ENCODE measurements at places on chromosomes 7 and 10.
A peak's percentile ranks its signal among the peaks of the same experiment; 100 is the strongest.

DNA sequence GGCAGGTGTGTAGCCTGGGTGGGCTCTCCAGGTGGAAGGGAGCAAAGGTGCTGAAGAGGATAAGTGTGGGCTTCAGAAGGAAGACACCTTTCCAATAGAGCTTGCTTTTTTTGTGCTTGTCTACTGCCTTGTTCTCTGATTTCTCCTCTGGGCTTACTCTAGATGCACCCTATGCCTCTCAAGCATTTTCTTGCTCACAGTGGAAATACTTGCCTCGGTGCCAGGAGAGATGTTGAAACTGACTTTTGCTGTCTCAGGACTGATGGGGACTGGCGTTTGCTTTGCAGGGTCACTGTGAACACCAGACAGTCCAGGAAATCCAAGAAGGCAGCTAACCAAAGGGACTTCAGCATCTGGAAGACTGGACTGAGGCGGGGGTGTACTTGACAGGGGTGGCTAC is 187.9 kb downstream of the SNX10 start:
- DNase-seq, result no peak

DNA sequence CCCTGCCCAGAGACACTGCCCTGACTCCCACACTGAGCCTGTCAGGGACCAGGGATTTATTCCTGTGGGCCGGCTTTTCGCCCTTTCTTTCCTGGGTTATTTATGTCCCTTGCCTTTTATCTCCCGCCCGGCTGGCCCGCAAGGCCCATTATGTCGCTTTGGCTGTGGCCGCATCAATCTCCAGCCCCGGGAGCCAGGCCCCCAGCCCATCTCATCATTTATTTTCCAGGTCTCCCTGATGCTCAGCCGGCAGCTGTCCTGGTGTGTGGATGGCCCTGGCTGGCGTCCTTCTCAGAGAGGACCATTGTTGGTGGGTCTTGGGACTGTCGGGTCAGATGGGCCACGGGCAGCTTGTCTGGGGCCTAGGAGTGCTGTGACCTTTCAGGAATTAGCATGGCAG is 82.3 kb downstream of the FAM241B start:
- no peak for DNase-seq

- DNase-seq, result no peak
Observed at GRCh38 chr10:103145046-103145445, 48.0 kb downstream of the NT5C2 start.

DNA sequence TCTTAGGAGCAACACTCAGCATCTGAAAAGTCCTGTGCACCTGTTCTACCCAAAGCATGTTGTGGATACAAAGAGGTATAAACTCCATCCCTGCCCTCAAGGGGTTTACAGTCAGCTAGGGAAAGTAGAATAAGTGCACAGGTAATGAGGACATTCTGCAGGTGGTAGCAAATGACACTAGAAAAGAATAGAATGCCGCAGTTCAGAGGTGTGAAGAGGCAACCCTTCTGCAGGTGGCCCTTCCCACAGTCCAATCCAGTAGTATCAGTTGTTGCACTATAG is 36.7 kb downstream of the WBP1L start:
- DNase-seq, result no peak

GRCh38 chr7:18437101-18437500 is 58.4 kb upstream of the HDAC9 start:
- no peak for DNase-seq

DNA sequence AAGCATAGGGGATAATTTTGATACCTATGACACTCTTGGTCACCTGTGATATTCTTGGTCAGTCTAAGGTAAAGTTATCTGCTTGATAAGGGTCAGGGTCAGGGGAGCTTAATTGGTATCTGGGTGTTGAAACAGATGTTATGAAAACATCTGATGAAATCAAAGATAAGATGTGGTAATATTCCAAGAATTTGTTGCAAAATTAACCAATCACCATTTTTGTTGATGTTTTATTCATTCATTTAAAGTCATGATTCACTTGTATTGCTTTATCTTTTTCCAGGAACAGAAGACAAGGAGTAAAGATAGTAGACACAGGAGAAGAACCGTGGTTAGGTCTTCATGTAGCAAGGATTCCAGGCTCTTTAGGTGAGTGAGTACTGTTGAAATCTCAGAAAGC is 103.1 kb downstream of the SEMA3C start:
- no peak for DNase-seq

- DNase-seq, result peak; percentile 19
Observed at GRCh38 chr7:107103369-107103768, 58.9 kb downstream of the PRKAR2B start.

Data from H54 (cell line).